ENCODE measurements at places on chromosomes 16 and 17. TPM values are rescaled to one million over a fixed set of nuclear protein-coding genes. Genes with fewer than 3 reads are reported as not detected.

DNA sequence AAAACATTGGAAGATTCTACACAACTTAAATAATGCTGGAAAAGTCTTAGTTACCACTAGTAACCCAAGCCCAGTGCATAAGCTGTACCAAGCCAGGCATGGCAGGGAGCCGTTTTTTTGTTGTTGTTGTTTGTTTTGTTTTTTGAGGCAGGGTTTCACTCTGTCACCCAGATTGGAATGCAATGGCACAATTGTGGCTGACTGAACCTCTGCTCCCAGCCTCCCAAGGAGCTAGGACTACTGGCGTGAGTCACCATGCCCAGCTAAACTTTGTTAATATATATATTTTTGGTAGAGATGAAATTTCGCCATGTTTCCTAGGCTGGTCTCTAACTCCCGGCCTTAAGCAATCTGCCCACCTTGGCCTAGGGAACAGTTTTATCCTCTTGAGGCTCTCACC is 564 bp upstream of the TMIGD1 start:
- no peak for DNase-seq

Gene PLA2G10
- 0.53 TPM for total RNA-seq

GRCh38 chr17:50151041-50151936 is 812 bp upstream of the PPP1R9B start:
- peak; percentile 99 for DNase-seq

GRCh38 chr17:42198897-42199296 is 4.6 kb upstream of the GHDC start:
- no peak for DNase-seq

GRCh38 chr17:78179372-78179771 is 7.5 kb downstream of the TK1 start:
- peak; percentile 53 for DNase-seq

GRCh38 chr17:73783945-73784603 is 139.8 kb upstream of the SDK2 start:
- peak; percentile 67 for DNase-seq

Gene SLC4A1
- not detected for total RNA-seq

Data from endodermal cell (in vitro differentiated cells).